ENCODE measurements at places on chromosomes 7 and 10.

DNA sequence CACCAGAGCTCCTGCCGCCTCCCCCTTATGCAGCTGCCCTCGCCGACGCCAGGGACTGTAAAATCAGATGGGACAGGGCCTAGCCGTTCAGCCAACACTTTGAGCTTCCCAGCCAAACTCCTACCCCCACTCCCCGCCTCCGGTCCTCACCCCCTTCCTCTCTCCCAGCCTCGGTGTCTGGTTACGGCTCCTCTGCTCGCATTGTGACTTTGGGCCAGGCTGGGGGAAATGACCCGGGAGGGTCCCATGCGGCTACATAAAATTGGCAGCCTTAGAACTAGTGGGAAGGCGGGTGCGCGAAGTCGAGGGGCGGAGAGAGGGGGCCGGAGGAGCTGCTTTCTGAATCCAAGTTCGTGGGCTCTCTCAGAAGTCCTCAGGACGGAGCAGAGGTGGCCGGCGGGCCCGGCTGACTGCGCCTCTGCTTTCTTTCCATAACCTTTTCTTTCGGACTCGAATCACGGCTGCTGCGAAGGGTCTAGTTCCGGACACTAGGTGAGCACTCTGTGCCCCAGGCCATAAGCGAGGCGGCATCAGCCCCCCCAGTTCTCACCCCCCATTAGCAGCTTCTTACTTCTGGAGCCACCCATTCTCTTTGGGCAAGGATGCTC is at the start of gene KAZALD1:
TSS of gene KAZALD1 (plus strand) at position 366 of the 608 bp plus-strand sequence. CDS start 604 bp downstream, outside the sequence.
- no peak for DNase-seq

GRCh38 chr7:128833148-128833945 is 3.1 kb downstream of the FLNC start:
- DNase-seq: no peak

DNA sequence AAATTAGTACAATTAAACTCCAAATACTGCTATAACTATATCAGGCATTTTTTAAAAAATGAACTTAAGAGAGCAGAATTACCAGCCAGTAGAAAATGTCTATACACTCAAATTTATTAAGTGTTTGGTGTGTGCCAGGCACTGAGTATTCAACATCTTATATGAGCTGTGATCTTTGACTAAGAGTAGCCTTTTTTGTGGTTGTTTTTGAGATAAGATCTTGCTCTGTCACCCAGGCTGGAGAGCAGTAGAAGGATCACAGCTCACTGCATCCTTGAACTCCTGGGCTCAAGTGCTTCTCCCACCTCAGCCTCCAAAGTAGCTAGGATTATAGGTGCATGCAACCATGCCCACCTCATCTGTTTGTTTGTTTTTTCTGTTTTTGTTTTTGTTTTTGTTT is 102.5 kb upstream of the CELF2 start:
- no peak for DNase-seq

GRCh38 chr10:62726142-62726541 is 78.4 kb upstream of the ADO start:
- DNase-seq: peak; percentile 46

DNA sequence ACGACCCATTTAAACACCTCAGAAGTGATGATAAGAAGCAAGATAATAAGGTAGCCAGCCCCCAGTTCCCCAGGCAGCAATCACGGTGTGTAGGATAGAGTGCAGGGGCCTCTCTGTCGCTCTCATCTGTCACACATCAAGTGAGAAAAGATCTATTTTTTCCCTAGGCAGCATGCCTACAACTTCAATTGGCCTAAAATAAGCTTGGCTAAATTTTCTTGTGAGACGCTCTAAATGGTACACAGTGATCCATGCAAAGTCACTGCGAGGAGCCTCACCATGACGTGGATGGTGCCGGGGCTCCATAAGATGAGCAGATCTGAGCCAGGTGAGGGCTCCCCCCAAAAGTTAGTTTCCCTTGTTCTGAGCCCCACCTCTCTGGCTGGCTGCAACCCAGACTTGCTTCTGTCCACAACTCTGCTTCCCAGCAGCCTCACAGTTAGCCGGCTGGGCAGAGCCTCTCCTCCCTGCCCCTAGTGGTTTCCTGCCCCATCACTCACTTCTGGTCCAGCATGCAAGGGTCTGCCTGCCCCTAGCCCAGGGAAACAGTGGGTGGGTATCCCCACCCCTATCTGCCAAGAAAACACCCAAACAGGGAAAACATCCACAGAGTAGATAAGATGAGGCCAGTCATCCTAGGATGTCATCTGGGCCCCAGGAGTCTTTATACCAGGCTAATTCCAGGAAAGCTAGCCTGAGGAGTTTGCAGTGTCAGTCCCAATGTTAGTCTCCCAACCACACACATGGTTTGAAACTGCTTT is 342.1 kb downstream of the GRID1 start:
- no peak for DNase-seq

- no peak for DNase-seq
Observed at GRCh38 chr10:88131511-88132139, 268.2 kb downstream of the PTEN start.

DNA sequence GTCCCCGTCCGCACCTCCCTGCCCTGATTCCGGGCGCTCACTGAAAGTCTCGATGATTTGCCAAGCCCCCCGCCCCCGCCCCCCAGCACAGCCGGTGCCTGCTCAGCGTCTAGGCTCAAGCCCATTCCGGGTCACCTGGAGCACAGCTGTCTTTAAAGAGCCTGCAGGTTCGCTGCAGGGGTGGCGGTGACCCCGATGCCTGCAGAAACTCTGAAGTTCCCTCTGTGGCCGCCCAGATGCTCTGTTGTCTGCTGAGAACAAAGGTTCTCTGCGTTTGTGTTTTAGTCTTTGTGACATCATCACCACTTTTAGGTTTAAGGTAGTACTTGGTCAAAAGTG is 780 bp downstream of the VENTX start:
- no peak for DNase-seq

DNA sequence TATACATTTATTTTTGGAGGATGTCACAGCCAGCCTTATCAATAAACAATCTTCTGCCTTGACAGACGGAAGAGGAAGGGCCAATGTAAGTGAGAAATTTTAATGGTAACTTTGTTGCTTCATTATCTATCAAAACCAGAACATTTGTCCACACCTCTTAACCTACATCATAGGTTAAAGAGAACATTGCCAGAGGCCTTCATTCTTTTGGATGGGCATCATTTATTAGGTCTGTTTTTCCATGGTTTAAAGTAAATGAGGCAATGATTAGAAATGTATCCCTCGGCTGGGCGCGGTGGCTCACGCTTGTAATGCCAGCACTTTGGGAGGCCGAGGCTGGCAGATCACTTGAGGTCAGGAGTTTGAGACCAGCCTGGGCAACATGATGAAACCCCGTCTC is 29.5 kb upstream of the PAPSS2 start:
- DNase-seq: no peak

- no peak for DNase-seq
Observed at GRCh38 chr7:103082497-103082896, 7.6 kb downstream of the ARMC10 start.

GRCh38 chr7:21345361-21345760 is 82.5 kb upstream of the SP4 start:
- no peak for DNase-seq

DNA sequence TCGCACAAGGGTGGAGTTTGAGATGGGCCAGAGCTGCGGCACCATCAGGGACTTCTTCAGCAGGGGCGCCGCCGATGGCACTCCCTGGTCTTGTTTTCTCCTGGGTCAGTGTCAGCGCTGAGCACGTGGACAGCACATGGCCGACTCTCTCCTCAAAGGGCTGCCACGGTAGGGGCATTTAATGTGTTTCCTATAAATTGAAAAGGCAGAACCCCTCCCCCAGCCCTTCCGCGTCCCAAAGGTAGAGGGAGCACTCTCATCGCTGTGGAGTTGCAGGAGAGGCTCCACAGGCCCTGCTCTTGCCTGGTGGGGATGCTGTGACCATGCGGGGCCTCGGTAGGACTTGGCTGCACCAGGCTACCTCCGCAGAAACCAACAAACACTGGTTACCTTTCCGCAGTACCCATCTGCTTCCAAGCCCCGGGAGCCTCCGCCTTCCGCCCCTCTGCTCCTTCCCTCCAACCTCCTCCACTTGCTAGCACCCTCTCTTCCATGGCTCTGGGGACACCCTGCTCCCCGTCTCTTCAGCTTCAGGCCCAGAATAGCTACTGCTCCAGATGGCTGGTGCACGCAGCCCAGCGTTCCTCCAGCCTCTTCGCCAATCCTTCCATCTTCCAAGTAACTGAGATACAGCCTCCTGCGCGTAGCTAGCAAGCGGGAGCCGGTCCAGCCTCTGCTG is 166.3 kb upstream of the ADCY1 start:
- no peak for DNase-seq

DNA sequence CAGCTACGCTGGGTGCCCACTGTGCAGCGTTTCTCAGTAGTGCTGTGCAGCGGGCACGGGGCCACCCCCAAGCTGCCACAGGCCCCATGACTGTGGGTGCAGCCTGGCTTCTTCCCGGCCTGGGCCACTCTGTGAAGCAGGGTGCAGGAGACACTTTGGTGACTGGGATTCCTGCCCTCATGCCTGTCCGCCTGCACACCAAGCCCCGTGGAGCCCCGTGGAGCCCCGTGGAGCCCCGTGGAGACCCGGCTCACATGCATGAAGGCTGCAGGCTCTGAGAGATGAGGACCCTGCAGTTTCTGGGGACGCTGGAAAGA is 3.9 kb upstream of the SHH start:
- DNase-seq: no peak

- DNase-seq: no peak
Observed at GRCh38 chr7:127674361-127674760, 22.4 kb downstream of the SND1 start.

GRCh38 chr10:112728997-112729396 is 221.1 kb upstream of the TCF7L2 start:
- DNase-seq: no peak

GRCh38 chr7:67413670-67414069 is 417.0 kb downstream of the TYW1 start:
- DNase-seq: no peak

DNA sequence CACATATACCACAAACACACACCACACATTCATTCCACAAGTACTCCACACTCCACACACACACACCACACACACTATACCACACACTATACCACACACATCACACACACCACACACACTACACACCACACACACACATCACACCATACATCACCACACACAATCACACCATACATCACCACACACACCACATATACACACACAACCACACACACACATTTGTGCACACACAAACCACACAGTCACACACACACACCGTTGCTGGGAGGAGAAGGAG is 112.8 kb downstream of the PTPN20 start:
- no peak for DNase-seq

DNA sequence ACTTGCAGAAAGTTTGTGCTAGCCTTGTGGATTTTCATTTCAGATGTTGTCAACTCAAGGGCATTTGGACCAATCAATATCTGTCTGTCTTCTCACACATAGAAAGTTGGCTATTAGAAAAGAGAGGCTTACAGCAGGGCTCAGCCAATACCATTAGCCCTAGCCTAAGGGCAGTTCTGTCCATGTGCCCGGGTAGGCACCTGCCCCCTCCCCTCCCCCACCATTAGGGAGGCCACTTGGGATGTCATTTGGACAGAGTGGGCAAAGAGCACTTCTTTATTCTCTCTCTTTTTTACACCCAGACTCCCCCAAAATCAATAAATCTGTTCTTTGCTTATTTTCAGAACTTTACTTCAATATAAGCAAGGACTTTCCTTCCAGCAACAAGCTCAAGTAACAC is 188.5 kb upstream of the MKI67 start:
- DNase-seq: no peak

DNA sequence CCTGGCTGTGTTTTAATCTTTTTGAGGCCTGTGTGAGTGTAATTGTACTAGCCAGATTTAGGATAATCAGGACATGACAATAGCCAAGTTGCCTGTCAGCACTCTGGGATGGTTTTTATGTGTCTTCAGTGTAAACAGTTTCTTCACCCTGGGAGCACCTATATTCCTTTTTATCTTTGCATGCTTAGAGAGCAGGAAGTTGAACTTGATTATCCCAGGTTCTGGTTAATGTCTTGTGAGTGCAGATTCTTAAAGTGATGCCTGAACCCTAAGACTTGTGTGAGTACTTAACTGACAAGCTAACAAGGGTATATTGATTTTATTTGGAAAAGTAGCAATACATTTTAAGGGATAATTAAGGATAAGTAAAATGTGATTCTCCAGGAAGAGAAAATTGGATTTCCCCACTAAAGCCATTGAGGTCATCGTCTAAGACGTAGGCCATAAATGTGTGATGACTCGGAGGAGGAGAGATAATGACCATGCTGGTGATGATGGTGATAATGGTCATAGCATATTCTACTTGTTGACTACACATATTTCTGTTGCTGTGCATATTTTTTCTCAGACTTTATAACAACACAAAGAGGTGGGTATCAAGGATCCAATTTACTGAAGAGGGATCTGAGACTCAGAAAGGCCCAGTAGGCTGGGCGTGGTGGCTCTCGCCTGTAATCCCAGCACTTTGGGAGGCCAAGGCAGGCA is 234.7 kb downstream of the CAMK1D start:
- no peak for DNase-seq

DNA sequence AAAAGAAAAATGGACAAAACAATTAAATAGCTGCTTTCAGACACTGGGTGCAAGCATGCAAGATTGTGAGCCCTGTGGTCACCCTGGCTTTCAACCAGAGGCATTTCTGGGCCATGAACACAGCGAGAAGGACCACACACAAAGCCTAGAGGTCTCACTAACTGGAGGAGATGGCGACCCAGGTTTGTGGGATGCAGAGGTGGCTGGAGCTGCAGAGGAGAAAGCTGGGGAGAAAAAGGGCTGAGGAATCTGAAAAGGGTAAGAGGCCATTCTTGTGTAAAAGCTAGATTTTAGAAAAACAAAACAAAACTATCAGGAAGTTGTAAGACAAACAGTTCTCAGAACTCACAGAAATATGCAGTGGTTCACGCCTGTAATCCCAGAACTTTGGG is 30.1 kb upstream of the PTPRN2 start:
- no peak for DNase-seq

DNA sequence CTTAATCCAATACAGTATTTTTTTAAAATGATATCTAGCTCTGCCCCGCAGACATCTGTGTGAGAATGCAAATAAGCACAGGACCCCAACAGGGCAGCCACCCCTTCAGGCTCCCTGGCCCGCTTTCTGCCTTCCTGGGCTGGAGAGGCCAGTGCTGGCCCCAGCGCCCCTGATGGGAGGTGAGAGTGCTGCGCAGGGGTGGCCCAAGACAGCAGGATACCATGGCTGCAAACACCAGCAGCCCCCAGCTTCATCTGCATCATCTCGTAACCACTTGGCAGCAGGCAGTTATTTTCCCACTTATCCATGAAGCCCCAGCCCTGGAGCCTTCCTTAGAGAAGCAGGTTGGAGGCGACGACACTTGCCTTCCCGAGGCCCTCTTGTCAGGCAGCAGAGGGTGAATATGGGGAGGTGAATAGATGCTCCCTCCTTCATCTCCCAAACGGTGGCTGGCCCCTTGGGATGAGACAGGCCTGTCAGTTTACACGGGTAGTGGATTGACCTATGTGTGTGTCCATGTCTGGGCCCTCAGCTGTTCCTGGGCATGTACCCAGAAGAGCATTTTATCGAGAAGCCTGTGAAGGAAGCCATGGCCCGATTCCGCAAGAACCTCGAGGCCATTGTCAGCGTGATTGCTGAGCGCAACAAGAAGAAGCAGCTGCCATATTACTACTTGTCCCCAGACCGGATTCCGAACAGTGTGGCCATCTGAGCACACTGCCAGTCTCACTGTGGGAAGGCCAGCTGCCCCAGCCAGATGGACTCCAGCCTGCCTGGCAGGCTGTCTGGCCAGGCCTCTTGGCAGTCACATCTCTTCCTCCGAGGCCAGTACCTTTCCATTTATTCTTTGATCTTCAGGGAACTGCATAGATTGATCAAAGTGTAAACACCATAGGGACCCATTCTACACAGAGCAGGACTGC is 71.2 kb downstream of the ALOX5 start:
- no peak for DNase-seq
